CD8-positive, alpha-beta T cell (primary cell): ENCODE measurements at places on chromosomes 2 and 18.

- no peak for DNase-seq
These were observed 59.0 kb downstream of the ANKRD44 start for GRCh38 chr2:197251576-197251975.

GRCh38 chr2:228410061-228410460 lies 228.6 kb upstream of the SPHKAP start:
- DNase-seq = no peak

- no peak for DNase-seq
These were observed 17.7 kb upstream of the CHRNA1 start for GRCh38 chr2:174781996-174782395.

DNA sequence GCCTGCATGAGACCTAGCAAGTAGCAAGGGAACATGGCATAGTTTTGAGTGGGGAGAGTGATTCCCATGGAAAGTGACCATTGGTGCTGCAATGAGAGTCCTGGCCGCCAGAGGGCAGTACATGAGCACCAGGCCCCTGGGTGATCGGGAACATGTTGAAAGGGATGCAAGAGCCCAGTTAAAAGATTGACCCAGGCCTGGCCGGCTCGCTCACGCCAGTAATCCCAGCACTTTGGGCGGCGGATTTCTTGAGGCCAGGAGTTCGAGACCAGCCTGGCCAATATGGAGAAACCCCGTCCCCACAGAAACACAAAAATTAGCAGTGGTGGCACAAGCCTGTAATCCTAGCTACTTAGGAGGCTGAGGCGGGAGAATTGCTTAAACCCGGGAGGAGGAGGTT lies 22.2 kb downstream of the FAP start:
- peak; percentile 57 for DNase-seq

- no peak for DNase-seq
These were observed 221.0 kb upstream of the OSR1 start for GRCh38 chr2:19579461-19579860.

- no peak for DNase-seq
These were observed 54.1 kb downstream of the CPO start for GRCh38 chr2:206993396-206993911.

DNA sequence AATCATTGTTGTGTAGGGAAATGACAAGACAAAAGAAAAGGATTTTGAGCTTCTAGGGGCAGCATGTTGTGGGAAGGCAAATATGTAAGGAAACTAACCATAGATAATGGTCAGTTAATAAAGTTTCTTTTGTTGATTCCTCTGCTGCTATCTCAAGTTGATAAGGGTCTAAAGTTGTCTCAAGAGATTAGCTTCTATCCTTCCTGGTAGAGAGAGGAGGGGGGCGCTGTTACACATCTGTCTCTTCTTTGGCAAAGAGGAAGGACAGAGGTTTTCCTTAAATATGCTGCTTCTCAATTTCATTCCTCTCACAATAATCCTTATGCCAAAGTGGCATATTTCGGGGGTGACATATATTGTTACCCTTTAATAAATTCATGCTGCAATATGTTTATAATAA lies 944.0 kb downstream of the DPP10 start:
- DNase-seq = no peak

DNA sequence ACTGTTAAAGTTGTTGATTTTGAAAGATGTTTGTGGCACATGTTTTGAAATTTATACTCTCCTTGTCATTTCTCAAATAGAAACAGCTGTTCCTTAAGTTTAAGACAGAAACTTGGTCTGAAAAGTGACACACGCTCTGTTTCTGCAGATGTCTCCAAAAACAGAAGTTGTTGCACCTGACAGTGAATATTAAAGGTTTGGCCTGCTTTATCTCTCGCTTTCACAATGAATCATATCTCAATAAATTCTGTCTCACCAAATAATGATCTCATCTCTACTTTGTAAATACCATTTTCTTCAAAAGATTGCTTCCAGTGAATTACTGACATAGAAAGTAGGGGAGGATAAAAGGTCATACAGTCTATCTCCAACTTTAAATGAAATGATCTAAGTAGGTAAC lies 294.9 kb upstream of the SYT4 start:
- DNase-seq = no peak

DNA sequence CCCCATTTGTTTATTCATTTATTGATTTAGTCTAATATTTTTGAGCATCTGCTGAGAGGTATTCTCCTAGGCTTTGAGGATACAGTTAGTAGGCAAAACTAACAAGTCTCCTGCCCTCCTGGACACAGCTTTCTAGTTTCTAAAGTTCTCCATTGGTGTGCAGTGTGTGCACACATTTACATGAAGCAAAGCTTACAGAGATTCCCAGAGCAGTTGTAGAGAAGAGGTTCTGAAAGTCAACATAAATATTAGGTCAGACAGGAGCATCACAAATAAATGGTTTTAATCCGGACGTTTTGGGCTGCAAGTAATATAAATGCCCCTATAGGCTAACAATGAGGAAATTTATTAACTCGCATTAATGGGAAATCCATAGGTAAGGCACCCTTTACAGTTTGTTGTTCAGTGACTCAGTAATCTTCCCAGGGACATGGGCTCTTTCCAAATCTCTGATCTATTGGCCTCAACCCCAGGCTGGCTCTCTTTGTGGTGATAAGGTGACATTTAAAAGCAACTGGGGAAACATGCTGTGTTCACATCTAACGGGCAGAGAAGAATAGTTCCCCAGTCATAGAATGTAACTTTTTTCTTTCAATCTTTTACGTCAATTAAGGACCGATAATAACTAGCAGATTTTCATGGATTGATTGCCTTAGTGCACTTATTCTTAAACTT lies 407.2 kb downstream of the PTPRM start:
- no peak for DNase-seq

DNA sequence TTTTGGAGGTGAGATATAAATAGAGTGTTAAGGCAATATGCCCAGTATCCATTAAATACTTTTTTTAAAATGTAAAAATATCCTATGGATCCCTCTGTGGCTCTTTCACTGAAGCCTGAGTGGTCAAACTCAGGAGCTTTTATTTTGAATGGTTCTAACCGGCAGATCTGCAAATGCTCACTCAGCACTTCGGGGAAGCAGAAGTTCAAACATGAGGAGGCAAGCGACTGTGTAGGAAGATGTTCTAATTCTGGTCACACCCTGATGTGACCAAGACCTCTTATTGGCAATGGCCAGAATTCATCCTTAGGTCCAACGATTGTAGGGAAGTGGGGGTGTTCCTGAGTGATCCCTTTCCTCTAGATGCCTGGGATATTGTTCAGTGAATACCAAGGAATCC lies 168.8 kb downstream of the CDCA7 start:
- DNase-seq = no peak

GRCh38 chr2:1591978-1592907 lies 152.1 kb downstream of the PXDN start:
- DNase-seq = no peak

- DNase-seq = no peak
These were observed 8.7 kb upstream of the CCL20 start for GRCh38 chr2:227804975-227805374.

- DNase-seq = no peak
These were observed 473.8 kb downstream of the TGIF1 start for GRCh38 chr18:3923750-3924149.

- no peak for DNase-seq
These were observed 38.5 kb downstream of the NCK2 start for GRCh38 chr2:105783151-105783738.

DNA sequence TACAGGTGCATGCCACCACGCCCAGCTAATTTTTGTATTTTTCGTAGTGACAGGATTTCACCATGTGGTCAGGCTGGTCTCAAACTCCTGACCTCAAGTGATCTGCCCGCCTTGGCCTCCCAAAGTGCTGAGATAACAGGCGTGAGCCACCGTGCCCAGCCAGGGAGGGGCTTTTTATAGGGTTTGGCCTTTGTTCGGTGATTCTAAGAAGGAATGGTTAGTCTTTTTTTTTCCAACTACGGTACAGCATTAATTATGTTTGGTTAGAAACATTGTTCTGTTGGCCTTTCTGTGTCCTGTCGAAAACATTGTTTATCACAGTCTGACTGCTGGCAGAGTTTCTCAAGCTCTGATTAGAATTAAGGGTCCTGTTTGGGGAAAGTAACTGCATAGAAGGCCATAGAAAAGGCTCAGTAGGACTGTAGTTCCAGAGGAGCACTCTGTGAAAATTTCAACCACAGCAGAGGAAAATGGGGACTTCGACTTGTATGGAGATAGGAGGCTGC lies 19.3 kb upstream of the SMCHD1 start:
- DNase-seq = no peak
